ENCODE measurements at places on chromosomes 3 and 15.

DNA sequence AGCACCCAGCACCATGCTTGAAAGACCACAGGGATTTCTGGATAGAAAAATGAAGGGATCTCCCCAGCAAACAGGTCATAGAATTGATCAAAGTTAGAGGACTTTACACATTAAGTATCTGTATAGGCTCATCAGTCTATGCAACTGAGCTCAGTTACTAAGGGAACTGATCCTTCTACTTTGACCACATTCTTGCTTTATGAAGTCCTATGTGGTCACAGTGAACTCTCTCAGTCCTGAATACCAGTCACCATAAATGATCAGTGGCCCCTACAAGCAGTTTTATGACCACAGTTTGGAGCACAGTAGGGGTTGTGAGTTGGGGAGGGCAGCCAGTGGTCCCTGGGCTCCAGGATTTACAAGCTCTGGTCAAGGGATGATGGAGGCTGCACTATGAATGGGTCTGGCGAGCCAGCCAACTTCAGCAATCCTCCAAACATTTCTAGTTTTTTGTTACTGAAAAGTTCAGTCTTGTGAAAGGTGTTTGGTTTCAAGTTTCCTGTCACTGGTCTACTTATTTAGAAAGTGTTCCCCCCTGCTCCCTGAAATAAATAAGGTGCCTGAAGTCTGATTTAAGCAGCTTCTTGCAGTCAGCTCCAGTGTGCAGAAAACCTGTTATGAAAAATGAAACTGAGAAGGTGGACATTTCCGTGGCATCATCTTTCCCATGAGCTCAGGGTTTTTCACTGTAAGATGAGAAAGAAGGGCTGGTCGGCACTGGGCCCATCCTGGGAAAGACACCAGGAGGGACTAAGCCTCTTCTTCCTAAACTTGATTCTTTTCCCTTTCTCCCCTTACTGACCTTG, 75.5 kb downstream of the DAPK2 start:
- DNase-seq = no peak

GRCh38 chr3:12643724-12644123, 20.2 kb downstream of the RAF1 start:
- no peak for DNase-seq

- DNase-seq = no peak
These were observed 102.0 kb downstream of the LMLN start for GRCh38 chr3:198062068-198062465.

GRCh38 chr3:160400702-160401150, 1.3 kb downstream of the SMC4 start:
- no peak for DNase-seq

DNA sequence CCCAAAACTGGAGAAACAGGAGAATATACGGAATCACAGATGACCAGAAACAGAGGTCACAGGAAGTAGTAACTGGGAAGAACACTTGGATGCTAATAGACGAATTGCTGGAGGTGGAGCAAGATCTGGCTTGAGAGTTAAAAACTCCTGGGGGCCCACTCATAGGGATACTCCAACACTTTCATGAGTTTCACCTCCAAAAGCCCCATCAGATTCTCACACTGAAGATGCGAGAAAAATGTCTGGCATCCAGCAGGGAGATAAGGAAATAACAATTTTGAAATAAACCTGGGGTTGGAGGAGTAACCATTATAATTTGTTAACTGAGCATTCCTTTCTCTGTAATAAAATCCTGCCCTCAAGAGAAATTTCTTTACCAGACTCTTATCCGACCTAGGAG, 154.0 kb downstream of the ANXA2 start:
- no peak for DNase-seq

DNA sequence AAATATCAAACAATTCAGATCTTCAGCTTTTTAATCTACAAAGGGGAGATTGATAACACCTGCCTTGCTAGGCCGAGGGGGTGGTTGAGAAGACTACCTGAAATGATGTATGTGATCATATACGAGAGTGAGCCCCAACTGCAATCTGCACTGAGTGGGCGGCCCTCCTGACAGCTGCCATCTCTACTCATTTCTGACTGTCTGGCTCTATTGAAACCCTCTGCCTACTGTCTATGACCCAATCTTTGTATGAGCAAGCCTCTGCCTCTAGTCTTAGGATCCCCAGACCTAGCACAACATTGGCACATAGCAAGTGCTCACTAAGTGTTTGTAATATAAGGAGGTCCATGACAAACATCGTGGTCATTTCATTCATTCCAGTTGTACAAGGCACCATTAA, 144.4 kb upstream of the NR2F2 start:
- DNase-seq = no peak

GRCh38 chr3:111603679-111604078, 8.5 kb upstream of the ZBED2 start:
- DNase-seq = no peak

- no peak for DNase-seq
These were observed 39.3 kb downstream of the PLD1 start for GRCh38 chr3:171770689-171771620.

GRCh38 chr3:13465236-13465873, 14.8 kb upstream of the HDAC11 start:
- DNase-seq = no peak

DNA sequence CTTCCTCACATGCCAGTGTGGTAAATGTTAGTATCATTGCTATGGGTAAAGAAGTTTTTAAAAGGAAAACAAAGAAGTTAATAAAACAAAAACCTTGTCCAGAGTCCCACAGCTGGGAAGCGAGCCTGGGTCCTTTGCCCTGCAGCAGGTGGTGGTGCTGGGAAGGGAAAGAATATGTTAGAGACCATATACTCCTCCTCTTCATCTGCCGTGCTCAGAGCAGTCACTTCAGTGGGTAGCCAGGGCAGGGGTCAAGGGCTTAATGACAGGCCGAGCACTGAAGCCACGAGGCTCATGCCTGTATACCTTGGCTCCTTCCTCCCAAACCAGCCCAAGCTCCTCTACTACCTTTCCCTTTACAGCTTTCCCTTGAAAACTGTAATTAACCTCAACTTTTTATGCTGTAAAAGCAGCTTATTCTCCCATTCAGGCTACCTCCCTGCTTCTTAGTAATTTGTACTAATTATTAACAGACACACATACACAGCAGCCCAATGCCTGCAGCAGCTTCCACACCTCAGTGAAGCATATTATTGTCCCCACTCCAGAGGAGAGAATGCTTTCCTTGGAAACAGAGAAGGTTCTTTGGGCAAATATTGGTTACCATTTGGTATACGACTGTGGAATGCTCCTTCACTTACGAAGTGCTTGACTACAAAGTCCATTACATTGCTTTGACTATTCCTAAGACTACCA, 362.1 kb downstream of the EPHB1 start:
- DNase-seq = no peak

DNA sequence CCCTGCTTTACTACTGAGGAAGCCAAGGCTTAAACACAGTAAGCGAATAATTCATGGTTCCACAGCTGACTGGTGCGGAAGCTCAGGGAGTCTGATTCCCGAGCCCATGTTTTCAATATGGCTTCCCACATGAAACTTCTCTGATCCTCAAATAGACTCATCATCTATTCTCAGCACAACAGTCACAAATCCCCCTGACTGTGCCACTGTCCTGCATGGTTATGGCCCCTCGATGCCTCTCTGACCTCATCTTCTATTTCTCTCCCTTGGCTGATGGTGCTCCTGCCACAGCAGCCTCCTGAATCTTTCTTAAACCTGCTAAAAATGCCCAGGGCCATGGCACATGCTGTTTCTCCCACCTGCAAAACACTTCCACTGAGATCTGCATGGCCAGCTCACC, 43.2 kb downstream of the SRGAP3 start:
- DNase-seq = no peak

DNA sequence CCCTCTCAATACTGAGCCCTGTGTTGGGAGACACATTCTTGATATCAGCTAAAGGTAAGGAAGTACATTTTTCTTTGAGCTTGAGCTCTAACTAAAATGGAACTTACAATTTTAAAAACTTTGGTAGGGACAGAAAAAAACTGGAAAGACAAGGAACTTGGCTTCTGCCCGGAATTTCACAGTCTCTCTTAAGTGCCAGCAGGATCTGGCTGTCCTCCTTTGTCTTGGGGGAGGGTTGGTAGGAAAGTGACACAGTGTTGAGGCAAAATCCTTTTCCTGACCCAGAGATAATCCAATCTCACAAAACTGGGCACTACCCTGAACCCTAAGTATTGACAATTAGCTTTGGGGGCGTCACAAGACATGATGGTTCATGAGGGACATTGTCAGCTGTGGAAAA, 45.3 kb downstream of the ZPLD1 start:
- DNase-seq = no peak

DNA sequence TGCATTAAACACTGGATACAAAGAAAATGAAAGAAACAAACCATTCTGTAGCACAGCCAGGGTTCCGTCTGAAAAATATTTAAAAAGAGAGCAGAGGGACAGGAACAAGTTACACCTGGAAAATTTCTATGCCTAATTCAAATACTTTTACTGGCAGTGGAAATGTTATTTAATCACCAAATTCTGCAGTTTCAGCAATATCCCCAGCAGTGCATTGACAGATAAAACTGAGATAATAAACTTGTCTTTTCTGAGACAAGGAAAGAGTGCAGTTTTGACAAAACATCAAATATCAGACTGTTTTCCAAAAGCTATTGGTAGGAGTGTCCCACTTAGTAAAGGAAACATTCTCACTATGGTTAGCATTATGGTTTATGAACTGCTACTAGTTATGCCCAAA, 173.4 kb upstream of the FAM3D start:
- DNase-seq = no peak

- no peak for DNase-seq
These were observed 30.4 kb downstream of the VGLL4 start for GRCh38 chr3:11613319-11613718.

DNA sequence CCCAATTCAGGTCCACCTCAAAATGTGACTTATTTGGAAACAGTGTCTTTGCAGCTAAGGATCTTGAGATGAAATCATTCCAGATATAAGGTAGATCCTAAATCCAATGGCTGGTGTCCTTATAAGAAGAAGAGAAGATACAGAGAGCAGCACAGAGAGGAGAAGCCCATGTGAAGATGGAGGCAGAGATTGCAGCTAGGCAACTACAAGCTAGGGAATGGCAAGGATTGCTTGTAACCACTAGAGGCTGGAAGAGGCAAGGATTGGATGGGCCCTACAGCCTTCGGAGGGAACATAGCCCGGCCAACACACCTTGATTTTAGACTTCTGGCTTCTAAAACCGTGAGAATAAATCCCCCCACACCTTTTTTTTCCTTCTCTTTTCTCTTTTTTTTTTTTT, 38.5 kb downstream of the SYN2 start:
- no peak for DNase-seq

- DNase-seq = no peak
These were observed 321.0 kb upstream of the C2CD4B start for GRCh38 chr15:62486041-62486440.

GRCh38 chr15:81752546-81752942, 293.3 kb downstream of the MEX3B start:
- no peak for DNase-seq

DNA sequence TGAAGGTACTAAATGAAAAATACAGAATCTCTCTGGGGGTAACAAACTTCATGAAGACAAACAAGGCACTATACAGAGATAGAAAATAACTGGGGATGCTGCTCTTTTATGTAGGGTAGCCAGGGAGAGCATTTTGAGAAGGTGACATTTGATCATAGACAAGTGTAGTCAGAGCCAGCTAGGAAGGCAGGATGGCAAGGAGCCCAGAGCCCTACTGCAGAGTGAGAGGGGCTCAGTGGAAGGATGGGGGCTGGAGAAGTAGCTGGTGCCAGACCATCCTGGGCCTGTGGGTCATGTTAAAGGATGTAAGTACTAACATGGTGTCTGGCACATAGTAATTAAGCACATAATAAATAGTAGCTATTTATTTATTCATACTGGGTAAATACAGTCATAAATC, 133.6 kb downstream of the MEIS2 start:
- DNase-seq = no peak

DNA sequence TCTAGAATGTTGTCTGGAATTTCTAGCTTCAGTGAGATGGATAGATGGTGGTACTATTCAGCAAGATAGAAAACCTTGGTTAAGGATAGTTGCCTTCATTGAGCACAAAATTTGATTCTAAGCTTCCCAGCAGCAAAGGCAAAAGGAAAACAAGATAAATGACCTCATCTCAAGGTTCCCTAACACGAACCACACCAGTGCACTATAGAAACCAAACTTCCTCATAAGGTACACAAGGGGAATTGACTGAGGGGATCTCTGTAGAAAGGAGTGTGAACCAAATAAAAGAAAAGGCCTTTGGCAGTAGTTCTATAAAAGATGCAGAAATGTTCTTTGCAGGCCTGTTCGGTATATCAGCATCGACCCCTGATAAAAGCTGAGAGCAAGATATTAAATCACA, 288.9 kb downstream of the SHQ1 start:
- DNase-seq = no peak

- DNase-seq = no peak
These were observed 211.9 kb downstream of the KCNAB1 start for GRCh38 chr3:156332304-156332703.

GRCh38 chr15:96948981-96949380, 618.5 kb downstream of the NR2F2 start:
- no peak for DNase-seq

DNA sequence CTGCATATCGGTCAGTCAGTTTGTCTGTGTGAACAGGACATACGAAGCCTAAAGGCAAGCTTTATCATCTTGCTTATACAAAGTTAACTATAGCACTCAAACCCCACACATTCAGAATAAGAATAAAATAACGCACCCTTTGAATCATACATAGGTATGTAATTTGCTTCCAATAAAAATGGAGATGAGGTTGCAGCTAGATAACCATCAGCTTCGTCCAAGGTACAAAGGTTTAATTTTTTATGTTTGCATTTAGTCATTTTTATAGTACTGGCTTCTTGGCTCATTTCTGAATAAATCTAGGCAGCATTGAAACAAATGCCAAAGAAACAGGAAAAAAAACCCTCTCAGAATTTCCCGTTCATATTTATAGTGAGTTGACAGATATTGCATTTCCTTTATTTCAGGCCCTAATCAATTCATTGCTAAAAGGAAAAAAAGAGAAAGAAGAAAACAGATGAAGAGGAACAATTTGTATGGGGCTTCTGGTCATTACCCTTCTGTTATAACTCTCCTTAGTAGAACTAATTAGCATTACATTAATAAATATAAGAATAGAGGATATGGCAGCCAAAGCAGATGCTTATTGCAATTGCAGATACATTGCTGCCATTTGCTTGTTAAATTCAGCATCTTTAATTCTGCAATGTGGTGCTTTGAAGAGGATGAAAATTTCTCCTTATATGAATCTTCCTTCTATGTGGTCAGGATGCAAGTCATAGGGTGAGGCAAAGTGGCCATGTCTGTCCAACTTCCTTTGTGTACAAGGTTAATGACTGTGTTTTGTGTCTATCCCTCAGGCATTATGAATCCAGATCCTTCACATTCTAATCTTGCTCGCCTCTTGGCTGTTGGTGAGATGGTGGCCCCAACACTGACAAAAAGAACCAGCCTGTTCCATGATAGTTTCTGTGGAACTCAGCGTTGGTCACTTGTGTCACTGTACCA, 550.0 kb downstream of the AGBL1 start:
- no peak for DNase-seq

DNA sequence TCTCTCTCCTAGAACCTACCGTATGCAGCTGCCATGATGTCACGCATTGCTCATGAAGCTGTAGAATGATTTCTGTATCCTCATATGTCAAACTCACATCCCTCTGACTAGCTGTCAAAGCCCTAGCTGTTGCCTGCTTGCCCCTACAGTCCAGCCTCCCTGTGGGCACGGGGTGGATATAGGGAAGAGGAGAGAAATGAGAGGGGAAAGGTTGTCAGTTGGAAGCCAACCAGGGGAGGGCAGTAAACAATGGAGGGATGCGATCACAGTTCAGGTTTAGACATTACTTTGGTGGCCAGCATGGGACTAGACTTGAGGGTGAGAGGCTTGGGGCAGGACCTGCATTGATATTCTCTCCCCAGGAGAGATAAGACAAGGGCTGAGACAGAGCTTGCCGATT, 1.7 kb upstream of the HDGFL3 start:
- no peak for DNase-seq

All from HuH-7.5 (cell line).